ENCODE measurements at places on chromosomes 11 and 22.

GRCh38 chr11:42319921-42320320 lies 860.5 kb upstream of the LRRC4C start:
- no peak for DNase-seq

GRCh38 chr11:13984616-13985450 lies 22.3 kb downstream of the SPON1 start:
- no peak for DNase-seq

DNA sequence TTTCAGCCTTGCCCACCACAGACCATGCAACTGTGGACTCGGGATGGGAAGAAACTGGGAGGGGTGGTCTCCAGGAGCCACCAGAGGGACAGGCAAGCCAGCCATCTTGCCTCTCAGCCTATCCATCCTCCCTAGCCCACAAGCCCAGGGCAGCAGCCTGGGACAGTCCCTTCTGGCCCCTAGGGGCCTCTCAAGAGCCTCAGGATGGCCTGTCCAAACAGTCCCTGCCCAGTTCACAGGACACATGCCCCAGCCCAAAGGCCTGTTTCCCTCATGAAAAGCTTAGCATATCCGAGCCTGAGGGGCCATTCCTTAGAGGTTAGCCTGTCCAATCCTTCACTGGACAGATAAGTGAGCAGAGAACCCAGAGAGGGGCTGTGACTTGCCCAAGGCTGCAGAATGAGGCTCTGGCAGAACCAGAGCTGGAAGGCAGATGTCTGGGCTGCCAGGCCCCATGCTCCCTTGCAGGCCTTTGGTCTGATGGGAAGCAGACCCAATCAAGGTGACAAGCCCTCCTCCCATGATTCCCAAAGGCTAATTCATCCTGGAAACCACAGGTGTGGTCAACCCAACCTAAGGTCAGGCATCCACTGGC lies 28.2 kb downstream of the LRRC10B start:
- no peak for DNase-seq

DNA sequence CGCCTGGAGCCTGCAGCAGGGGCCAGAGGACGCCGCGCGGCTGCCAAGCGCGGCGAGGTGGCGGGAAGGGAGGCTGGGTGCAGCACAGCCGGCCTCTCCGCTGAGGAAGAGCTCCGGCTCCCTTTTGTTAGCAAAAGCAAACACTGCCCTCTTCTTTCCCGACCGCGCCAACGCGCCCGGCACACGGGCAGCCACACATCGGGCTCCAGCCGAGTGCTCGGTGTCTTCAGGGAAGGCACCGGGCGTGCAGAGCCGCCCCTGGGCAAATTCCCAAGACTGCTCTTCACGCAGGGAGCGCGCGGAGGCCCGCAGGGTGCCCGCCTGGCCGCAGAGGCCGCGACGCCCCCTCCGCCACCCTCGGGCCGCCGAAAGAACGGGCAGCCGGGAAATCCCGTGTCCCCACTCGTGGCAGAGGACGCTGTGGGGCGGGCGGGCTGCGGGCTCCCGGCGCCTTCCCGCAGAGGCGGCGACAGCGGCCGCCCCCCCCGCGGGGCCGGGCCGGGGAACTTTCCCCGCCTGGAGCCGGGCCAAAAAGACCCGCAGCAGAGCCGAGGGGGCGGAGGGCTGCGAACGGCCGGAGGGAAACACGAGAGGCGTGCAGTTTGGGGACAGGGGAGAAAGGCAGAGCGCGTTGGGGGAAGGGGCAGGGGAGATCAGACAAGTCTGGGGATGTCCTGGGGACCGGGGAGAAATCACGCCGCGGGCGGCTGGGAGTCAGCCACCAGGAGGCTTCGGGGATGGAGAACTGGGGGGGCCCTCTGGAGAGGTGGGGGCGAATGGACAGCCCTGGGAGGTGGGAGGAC lies 931 bp downstream of the CADM1 start:
- peak; percentile 81 for DNase-seq

- no peak for DNase-seq
Observed at GRCh38 chr11:32701616-32702015, 92.8 kb downstream of the CCDC73 start.

DNA sequence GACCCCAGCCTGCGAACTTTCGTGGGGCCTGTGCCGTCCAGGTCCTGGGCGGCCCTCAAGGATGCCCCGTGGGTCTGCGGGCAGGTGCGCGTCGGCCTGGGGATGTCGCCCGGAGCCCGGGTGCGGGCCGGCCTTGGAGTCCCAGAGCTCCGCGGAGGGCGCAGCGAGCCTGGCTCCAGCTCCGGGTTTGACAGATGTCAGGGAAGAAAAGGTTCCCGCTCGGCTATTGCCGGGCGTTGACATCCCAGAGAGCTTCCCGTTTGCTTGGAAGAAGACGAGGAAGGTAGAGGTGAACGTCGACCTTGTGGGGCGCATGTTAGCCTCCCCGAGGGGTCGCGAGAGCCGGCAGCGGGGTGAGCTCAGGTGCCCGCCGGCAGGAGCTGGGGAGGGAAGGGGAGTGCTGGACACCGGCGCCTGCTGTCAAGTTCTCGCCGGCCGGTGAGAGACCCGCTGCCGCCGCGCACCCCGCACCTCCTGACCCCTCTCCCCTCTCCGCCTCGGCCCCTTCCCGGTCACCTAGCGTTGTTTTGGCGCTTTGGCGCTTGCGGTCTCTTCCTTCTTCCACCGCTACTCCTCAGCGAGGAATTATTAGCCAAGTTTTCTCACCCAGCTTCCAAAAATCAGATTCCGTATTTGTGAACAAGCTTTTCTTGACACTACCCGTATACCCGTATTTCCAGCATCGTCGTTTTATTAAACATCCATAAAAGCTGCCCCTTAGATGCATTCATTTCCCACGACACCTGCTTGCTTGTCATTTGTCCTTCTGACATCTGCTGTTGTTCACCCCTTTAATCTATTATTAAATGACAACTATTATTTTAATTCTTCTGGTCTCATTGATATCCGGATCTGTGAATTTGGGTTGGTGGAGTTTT lies 1.3 kb downstream of the BMAL1 start:
- DNase-seq = no peak

DNA sequence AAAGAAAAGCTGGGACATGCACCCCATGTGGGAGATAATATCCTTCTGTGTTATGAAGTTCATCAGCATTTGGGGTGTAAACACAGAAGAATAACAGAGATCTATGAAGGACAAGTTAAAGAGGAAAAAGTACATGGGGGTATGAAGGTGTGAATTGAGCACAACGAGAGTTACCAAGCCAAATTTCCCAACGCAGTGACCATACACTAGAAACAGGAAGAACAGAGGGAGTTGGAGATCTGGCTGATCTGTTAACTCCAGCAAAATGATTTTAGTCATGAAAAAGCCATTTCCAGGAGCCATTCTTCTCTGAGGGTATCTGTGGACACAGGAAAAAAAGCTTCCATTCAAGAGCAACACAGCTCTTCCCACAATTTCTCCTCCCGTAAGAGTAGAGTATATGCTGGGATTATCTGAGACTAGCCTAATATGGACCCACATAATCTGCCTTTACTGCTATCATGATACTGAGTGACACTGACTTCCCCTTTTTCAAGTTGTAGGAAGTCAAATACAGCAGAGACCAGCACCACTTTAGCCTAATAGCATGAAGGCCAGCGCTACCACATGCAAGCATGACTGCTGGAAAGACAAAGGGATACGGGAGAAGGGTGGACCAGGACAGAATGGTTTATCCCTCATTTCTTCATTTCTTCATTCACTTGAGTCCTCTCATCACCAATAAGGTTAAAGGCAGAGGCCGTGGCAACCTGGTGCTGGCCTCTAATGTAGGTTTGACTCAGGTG lies 19.6 kb upstream of the OR8D2 start:
- no peak for DNase-seq
